ENCODE measurements at places on chromosomes 2 and 18.

DNA sequence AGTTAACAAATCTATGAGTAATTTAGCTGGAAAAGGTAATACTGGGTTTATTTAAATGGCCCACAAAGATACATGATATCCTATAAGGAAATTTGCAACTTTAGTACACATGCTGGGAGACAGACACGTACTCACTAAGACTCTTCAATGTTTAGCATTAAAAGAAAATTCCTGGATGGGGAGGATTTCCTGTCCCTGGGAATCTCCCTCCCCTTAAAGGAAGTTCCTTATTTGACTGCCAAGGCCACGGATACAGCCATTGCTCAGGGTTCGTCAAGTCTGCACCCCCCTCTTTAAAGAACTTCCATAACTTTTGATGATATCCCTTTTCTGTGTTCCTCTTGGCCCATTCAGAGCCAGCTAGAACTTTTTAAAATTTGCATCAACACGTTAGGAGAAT lies 267.6 kb downstream of the CD226 start:
- DNase-seq, result no peak

DNA sequence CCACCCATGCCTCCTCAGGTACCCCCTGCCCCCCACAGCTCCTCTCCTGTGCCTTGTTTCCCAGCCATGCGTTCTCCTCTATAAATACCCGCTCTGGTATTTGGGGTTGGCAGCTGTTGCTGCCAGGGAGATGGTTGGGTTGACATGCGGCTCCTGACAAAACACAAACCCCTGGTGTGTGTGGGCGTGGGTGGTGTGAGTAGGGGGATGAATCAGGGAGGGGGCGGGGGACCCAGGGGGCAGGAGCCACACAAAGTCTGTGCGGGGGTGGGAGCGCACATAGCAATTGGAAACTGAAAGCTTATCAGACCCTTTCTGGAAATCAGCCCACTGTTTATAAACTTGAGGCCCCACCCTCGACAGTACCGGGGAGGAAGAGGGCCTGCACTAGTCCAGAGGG lies 803 bp upstream of the DES start:
- peak; percentile 67 for DNase-seq

- DNase-seq, result no peak
Measured at GRCh38 chr2:181679544-181679979, 755 bp downstream of the NEUROD1 start.

DNA sequence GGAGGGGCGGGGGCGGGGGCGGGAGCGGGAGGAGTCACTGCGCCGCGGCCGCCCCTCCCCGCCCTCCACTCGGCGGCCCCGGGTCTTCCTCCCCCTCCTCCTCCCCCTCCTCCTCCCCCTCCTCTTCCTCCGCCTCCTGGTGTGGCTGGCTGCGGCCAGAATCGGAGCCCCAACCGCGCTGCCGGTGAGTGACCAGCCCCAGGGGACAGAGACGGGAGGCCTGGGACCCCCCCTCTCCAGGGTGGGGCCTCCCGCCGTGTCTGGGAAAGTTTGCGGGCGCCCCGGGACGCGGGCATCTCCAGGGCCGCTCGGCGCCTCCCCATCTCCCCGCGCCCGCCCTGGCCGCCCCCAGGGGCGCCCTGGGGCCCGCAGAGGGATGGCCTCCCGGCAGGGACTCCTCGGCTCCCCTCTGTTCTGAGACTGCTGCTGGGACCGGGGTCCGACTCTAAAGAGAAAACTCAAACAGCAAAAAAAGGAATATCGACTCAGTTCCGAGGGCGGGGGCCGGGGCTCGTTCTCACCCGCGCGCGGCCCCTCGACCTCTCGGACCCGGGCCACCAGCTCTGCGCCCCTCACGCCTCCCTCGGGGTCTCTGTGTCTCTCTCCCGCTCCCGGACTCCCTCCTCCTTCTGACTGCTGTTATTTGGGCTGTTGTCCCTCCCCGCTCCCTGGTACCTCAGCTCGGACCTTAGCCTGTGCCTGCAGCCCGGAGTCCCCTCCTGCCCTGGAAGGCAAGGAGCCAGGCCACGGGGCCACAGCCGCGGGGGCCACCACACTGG lies at the start of gene STON1:
Gene STON1 (plus strand): TSS at position 122 of the 779 bp plus-strand sequence. CDS start 50,480 bp downstream, outside the sequence.
- peak; percentile 84 for DNase-seq

DNA sequence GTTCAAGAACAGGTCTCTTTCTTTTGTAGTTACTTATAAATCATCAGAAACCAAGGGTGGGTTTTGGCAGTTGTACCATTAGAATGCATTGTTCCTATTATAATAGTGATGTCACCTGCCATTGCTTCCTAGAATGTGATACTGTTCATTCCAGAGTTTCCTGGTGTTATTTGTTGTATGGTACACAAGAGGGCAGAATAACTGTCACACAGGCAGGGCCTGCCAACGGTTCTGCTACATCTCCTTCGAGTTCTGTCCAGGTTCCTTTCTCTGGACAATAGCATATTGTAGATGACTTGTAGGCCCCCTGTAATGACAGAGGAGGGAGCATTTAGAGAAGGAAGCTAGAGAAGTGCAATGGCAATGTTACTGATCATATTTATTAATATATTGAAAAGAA lies 98.3 kb downstream of the KLHL14 start:
- DNase-seq, result no peak

- DNase-seq, result no peak
Measured at GRCh38 chr2:127425540-127426490, 7.6 kb downstream of the PROC start.

GRCh38 chr2:238865015-238865719 lies 17.3 kb downstream of the TWIST2 start:
- no peak for DNase-seq

DNA sequence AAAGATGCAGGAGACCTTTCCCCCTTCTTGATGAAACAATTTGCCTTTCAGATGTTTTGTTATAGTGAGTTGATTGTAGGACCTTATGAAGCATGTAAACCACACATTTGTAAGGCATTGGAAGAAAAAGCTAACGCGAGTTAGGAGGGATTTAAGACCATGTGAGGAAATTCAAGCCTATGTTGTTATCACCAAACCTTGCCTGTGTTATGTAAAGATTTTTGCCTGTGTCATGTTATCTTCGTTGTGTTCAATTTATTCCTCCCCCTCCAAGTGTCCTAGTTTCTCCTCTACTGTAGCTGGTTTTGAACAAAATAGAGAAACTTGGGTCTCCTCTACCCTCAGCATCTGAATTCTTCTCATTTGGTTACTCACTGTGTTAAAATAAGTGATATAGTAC lies 173.0 kb downstream of the NEDD4L start:
- DNase-seq, result no peak

All from stomach (tissue), 19 donors.